ENCODE measurements at places on chromosomes 11 and 22. TPM values are rescaled to one million over a fixed set of nuclear protein-coding genes. Genes with fewer than 3 reads are reported as not detected.
A peak's percentile ranks its signal among the peaks of the same experiment; 100 is the strongest.

GRCh38 chr11:70338594-70338993 is 59.7 kb upstream of the CTTN start:
- no peak for DNase-seq

DNA sequence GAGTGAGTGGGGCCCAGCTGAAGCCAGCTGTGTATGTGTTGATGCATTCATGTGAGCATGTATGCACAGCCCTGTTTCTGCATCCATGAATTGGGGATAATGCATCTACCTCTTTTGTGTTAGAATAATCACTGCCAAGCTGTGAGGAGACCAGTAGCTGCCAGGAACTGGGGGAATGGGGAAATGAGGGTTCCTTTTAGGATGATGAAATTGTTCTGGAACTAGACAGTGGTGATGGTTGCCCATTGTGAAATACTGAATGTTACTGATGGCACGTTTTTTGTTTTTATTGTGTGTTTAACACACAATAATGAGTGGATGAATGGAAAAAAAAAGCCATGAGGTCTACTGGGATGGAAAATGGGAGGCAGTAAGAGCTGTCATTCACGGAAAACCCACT is 45.3 kb upstream of the WNT11 start:
- no peak for DNase-seq

DNA sequence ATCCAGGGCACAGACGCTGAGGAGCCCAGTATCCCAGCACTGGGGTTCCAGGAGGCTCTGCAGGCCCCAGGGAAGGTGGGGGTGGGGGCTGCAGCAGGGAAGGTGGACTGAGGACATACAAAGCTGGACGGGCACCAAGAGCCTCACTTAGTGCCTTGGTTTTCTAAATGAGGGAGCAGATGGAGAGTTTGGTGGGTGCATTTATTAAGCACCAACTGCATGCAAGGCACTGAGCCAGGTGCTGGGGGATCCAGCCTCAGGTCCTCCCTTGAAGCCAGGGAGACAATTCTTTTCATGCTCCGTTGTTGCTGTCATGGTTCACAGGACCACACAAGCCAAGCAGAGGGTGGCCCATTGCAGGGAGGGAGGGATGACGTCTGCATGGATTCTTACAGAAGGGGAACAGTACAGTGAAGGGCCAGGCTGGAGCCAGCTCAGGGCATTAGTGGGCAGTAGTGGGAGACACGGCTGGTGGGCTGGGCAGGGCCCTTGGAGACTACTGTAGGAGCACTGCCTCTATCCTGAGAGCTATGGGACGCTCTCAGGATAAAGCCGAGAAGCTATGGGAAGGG is 65.0 kb downstream of the MACROD1 start:
- DNase-seq, result no peak

- peak; percentile 45 for DNase-seq
These were observed 29.6 kb downstream of the IGF2 start for GRCh38 chr11:2109541-2110019.

DNA sequence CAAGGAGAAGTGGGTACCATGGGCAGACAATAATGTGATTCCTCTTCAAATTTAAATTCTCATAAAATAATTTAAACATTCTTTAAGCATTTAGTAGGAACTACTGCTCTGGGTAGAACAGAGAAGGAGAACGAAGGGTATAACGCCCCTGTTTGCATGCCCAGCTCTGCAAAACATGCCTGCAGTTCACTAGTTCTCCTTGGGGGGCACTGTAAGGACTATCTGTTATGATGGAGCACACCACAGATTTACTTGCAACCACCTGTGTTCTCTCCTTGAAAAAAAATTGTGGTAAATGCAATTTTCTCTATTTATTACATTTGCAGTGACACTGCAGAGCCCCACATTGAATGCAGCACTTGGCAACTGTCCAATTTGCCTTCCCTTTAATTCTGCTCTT is 100.3 kb downstream of the GUCY1A2 start:
- no peak for DNase-seq

DNA sequence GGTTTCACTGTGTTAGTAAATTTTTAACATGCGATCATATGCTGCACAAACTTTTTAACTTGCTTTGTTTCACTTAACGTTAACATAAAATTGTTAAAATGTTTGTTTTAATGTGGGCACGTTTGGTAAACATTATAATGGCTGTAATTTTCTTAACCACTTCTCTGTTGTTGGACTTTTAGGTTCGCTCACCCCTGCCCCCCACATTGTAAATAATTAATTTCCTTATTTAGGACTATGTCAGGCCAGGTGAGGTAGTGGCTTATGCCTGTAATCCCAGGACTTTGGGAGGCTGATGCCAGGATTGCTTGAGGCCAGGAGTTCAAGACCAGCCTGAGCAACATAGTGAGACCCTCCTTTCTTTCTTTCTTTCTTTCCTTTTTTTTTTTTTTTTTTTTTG is 6.7 kb upstream of the DIXDC1 start:
- no peak for DNase-seq

The OR4A16 gene
- total RNA-seq, result not detected

DNA sequence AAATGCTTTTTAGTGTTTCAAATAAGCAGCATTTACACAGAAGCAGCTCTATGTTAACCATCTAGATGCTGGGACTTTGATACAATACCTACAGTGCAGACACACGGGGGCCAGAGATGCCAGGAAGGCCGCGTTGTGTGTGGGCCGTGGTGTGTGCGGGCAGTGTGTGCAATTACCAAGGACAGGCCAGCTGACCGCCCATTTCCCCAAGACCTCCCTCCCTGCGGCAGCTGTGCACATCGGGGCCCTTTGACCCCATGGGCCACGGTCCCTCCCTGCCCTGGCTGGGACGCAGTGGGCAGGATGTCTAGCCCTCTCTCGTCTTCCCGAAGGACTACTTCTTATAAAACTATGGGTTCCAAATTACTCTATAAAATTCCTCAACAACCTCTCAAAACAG is 38.4 kb downstream of the CLTCL1 start:
- no peak for DNase-seq

DNA sequence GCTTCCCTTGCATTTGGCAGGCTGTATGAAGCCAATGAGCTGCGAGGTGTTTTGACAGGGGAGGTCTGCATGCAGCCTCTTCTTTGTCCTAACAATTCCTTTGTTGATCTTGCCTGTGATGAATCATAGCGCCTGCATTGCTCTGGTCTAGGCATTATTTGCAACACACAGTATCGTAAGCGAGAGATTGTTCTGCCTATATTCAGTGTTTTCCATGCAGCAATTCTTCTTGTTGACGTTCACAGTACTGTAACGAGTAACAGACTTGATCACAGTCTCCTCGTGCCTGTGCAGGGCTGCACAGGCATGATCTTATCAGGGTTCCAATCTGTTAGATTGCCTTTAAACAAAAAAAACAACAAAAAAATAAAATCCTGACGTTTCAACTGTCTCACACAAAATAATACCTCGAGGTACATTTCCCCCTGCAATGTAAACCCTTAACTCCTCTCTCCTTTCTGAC is 13.9 kb upstream of the ADSL start:
- no peak for DNase-seq

Measured in lower lobe of right lung (tissue), 2 donors.